ENCODE measurements at places on chromosomes 5 and 9.

- no peak for DNase-seq
Observed at GRCh38 chr5:14476786-14477435, 104.7 kb upstream of the OTULINL start.

- no peak for DNase-seq
Observed at GRCh38 chr5:65366655-65367054, 115.1 kb downstream of the ADAMTS6 start.

- no peak for DNase-seq
Observed at GRCh38 chr9:98897745-98898144, 46.0 kb upstream of the COL15A1 start.

DNA sequence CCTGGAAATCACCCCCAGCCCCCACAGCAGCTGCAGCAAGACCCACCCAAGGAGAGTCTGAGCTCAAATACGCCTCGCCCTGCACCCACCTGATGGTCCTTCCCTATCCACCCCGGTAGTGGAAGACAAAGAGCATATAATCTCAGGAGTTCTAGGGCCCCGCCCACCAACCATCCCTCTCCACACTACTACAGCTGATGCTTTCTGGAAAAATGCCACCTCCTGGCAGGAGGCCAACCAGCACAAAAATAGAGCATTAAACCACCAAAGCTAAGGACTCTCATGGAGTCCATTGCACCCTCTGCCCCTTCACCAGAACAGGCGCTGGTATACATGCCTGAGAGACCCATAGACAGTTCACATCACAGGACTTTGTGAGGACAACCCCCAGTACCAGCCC, 22.5 kb upstream of the NIPSNAP3A start:
- no peak for DNase-seq

- no peak for DNase-seq
Observed at GRCh38 chr9:98432960-98433359, 177.5 kb upstream of the TBC1D2 start.

DNA sequence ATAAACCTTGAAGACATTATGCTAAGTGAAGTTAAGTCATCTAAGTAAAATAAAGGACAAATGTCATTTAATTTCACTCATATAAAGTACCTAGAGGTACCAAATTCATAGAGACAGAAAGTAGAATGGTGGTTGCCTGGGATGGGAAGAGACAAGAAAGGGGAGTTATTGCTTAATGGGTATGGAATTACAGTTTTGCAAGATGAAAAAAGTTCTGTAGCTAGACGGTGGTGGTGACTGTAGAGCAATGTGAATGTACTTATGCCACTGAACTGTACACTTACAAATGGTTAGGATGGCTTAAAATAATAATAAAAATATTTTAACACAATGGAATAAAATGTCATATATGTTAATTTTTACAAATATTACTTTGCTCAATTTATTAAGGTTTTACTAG, 128.0 kb downstream of the MPDZ start:
- no peak for DNase-seq

GRCh38 chr9:38662763-38663593, 42.6 kb upstream of the ANKRD18A start:
- DNase-seq: no peak

GRCh38 chr5:40390281-40391149, 289.2 kb upstream of the PTGER4 start:
- DNase-seq: no peak

DNA sequence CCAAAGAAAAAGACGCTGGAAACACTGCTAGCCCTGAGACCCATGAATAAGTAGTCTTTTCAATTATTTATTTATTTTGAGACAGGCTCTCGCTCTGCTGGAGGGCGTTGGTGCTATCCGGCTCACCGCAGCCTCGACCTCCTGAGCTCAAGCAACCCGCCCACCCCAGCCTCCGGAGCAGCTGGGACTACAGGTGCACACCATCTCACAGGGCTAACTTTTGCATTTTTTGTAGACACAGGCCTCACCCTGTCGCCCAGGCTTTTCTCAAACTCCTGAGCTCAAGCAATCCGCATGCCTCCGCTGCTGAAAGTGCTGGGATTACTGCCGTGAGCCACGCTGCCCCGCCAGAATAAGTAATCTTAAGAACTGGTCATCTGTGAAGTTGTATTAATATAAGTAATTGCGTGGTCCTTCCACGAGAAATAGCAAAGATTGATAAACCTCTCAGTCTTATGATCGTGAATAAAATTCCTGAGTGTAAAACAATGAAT, 1.6 kb downstream of the ANXA2R start:
- peak; percentile 75 for DNase-seq

DNA sequence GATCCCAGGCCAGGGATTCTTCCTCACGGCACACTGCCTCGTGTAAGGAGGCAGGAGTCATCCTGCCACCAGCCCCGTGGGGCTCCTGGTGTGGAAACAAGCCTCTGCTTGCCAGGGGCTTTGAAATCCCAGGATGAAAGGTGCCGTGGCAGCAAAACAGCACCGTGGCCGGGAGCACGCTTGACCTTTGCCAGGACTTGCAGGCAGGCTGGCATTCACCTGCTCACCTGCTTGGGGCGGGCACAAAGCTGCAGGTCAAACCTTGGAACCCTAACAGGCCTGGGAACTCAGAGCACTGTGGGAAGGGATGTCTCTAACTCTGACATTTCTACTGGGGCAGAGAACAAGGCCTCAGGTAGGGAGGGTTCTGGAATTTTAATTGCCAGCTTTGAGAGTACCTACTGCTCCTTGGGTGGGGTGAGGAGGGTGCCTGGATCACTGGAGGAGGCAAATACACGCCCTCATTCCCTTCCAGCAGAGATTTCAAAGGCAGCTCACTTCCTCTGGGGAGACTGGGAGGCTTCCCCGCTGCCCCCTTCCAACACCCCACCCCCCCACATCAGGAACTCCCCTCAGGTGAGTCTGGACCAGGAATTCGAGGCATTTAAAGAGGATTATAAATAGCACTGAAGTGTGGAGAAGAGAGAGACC, 45.6 kb upstream of the STXBP1 start:
- DNase-seq: no peak

GRCh38 chr9:119907056-119907455, 537.8 kb upstream of the BRINP1 start:
- no peak for DNase-seq

- DNase-seq: no peak
Observed at GRCh38 chr5:177367981-177368868, 10.5 kb downstream of the RGS14 start.

DNA sequence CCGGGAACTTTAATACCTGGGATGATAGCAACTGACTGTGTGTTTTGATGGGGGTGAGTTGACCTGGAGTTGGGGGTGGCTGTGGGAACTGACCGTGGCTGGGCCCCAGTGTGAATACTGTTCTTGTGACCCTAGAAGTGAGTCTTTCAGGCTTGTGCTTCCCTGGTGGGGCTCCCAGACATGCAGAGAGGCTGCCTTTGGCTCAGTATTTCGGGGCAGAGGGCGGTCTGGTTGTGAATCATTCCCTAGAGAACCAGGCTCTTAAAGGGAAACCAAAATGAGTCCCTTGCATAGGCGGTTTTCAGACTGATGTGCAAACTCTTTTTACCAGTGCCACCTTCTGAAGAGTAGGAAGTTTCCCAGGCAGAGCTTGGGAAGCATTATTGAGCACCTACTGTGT, 132.1 kb downstream of the MACROH2A1 start:
- DNase-seq: no peak

DNA sequence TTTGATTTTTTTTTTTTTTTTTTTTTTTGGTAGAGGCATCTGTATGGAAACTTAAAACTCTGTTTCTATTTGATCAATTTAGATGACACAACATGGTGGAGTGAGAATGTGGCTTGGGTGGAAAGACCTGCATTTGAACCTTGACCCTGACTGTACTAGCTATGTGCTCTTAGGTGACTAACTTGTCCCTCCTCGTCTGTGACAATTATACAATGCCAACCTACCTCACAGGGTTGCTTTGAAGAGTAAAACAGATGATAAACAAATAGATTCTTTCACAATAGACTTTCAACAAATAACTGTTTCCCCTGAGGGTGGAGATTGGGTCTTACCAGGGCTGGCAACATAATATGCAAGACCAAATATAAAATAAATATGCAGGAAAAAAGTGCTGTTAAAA, 109.3 kb downstream of the CRB2 start:
- no peak for DNase-seq

- DNase-seq: no peak
Observed at GRCh38 chr9:84385386-84386040, 45.0 kb upstream of the SLC28A3 start.

DNA sequence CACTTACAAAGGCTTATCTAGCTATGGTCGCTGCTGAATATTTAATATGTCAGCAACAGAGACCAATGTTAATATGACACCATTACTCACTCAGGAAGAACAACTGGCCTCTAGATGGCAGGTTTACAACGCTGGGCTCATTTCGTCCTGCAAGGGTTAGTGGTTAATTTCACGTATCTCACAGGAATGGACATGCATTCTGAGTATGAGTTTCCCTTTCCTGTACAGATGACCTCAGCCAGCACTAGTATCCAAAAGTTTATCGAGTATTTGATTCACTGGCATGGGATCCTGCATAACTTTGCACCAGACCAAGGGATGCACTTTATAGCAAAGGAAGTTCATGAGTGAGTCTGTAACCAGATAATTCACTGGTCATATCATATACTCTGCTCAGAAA, 8.7 kb upstream of the TRPC7 start:
- DNase-seq: peak; percentile 47

DNA sequence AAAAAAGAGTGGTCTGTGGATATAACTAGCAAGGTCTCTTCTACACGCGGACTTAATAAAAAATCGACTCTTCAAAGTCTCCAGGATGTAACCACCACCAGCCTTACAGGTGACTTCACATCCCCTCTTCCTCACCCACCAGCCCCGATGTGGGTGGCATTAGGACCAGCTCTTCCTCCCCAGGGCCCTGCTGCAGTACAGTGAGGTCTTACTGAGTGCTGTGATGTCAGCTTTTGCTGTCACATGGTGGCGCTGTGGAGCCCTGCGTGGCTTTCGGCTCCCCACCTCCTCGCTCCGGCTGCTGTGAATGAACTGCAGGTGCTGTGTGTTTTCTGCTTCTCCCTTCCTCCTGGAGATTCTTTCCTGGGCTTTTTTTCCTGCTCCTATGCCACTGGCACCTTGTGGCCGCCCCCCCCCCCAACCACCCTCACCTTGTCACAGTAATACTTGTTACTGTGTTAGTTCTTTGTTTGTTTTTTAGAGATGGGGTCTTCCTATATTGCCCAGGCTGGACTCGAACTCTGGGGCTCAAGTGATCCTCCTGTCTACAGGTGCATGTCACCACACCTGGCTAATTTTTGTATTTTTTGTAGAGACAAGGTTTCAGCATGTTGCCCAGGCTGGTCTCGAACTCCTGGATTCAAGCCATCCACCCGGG, 15.8 kb upstream of the RAPGEF1 start:
- peak; percentile 92 for DNase-seq

DNA sequence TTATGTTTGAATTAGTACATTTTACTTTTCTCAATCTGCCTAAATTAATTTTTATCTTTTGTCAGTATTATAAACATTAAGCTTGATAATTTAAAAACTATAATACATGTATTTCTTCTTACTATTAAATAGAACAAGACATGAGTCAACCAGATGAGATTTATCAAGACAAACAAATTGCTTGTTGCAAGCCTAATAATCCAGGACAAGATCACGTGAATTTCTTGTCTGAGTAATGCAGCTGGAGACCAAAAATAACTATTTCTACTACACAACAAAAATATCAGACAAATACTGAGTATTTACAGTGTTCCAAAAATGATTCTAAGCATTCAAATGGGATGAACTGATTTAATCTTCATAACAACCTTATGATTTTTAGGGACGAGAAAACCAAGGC, 339.1 kb upstream of the PRR16 start:
- DNase-seq: no peak

DNA sequence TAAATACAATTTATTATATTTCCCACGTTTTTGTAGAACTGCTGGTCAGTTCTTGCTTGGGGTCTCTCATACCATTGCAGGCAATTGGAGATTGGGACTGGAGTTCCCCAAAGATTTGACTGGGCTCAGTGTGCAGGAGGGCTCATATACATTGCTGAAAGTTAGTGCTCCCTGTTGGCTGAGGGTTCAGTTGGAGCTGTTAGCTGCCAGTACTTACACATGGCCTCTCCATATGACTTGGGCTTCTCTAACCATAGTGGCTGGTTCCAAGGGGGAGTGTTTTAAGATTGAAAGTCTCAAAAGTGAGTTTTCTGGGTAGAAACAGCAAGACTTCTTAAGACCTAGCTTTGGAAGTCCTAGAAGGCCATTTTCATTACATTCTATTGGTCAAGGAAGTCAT, 102.9 kb downstream of the MAN2A1 start:
- no peak for DNase-seq

DNA sequence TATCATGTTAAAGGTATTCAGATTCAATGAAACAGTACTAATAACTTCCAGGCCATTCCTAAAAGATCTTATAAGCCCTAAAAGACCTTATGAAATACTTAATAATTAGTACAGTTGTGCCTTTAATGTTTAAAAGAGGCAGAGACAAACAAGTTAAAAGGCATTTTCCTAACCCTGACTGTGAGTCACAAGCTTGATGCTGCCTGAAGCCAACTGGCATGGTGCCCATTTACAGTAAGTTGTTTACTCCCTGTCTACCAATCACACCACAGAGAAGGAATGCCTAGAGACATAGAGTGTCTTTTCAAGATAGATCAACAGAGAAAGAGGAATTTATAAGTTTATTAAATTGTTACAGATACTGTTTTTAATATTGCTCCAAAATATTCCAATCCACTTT, 47.8 kb downstream of the NR3C1 start:
- peak; percentile 21 for DNase-seq

DNA sequence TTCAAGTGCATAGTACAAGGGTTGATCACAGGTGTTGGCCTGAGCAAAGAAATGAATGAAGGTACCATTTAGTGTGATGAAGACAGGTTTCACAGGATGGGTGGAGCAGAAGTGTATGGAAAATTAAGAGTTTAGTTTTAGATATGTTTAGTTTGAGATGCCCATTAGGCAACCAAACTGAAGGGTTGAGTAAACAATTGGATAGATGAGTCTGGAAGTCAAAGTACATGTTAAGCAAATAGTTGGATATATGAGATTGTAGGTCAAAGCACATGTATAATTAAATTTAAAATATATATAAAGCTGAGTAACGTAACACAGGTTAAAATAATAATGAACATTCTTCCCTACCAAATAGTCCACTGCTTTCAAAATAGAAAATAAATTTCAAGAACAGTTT, 237.1 kb upstream of the PCSK5 start:
- no peak for DNase-seq

Measured in NCI-H1417 (cell line).